ENCODE measurements at places on chromosomes 5 and 9. TPM values are rescaled to one million over a fixed set of nuclear protein-coding genes. Genes with fewer than 3 reads are reported as not detected.

Gene LCN9
- not detected for total RNA-seq

Gene SCAI
- total RNA-seq = 6.4 TPM

Gene PHPT1
- 151 TPM for total RNA-seq

Gene WDR38
- total RNA-seq = not detected

DNA sequence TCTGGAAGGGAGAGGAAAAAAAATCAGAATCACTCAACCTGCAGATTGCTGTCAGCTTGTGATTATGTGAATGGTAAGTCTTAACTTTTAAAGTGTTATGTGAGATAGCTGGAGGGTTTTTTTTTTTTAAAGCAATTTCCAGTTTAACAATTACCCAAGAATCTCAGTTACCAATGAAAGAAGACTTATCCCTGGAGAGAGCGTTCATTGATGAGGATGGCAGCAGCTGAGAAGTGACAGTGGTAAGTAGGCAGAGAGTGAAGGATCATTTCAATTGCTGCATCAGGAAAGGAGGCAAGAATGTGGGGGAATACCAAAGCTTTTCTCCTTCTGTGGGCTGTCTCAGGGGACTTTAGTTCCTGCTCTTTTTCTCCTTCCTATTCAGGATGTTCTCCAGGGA lies 370.2 kb upstream of the C9orf72 start:
- no peak for DNase-seq

- peak; percentile 5 for DNase-seq
Observed at GRCh38 chr9:20524776-20525175, 97.5 kb downstream of the MLLT3 start.

DNA sequence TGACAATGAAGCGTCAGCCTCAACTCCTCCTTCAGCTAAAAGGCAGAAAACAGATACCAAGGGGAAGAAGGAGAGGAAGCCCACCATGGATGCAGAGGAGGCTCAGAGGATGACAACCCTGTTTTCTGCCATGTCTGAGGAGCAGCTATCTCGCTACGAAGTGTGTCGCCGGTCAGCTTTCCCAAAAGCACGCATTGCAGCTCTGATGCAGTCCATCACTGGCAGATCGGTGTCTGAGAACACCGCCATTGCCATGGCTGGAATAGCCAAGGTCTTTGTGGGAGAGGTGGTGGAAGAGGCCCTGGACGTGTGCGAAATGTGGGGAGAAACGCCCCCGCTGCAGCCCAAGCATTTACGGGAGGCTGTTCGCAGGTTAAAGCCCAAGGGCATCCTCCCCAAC lies 968 bp downstream of the TAF11L11 start:
- no peak for DNase-seq

DNA sequence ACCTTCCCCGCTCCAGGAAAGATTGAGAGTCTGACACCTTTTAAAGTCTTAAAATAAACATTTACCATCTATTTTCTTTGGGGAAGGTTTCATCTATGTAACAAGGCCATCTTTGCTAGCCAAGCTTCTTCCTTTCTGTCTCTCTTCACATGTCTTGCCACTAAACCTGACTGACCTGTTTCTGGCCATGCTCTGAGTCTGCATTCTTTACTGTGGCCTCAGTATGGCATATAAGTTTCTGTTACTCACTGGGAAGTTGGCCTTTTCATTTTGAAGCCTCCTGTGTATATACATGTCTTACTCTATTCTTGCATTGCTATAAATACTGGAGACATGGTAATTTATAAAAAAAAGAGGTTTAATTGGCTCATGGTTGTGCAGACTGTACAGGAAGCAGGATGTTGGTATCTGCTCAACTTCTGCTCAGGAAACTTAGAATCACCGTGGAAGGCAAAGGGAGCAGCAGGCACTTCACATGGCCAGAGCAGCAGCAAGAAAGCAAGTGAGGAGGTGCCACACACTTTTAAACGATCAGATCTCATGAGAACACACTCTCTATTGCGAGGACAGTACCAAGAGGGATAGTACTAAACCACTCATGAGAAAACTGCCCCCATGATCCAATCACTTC lies 48.1 kb downstream of the KCNV2 start:
- DNase-seq = no peak

DNA sequence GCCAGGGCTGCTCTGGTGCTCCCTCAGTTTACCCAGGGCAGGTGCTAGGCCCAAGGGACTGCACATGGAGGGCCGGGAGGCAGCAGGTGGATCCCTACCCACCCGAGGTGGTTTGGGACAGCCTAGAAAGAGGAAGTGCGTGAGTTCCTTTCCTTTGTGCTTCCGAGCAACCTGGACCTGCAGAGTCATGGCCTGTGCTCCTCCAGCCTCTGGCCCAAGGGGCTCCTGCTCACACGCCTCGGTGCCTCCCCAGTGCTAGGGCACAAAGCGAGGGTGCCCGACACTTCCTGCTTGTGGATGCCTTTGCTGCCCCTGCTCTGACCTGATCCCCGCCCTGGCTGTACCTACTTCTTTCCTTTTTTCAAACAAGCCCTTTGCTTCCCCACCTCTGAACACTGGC lies 79.3 kb downstream of the RXRA start:
- no peak for DNase-seq

- DNase-seq = no peak
Observed at GRCh38 chr5:175195698-175196656, 248.0 kb downstream of the DRD1 start.

DNA sequence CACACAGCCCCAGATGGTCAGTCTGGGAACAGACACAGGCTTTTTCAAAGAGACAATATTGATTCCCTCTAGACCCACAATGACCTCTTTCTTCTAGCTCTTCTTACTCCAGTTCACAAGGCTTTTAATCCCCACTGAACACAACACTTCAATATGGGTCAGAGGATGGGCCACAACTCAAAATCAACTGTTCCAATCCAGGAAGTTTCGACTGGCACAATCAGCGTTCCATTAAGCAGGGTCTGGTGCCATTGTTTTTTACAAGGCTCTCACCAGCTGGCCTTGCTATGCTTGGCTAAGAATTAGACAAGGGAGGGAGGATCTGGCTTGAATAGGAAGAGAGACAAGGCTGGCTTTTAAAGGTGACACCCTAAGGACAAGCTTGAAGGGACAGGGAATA lies 199.4 kb upstream of the SLC24A2 start:
- DNase-seq = no peak

DNA sequence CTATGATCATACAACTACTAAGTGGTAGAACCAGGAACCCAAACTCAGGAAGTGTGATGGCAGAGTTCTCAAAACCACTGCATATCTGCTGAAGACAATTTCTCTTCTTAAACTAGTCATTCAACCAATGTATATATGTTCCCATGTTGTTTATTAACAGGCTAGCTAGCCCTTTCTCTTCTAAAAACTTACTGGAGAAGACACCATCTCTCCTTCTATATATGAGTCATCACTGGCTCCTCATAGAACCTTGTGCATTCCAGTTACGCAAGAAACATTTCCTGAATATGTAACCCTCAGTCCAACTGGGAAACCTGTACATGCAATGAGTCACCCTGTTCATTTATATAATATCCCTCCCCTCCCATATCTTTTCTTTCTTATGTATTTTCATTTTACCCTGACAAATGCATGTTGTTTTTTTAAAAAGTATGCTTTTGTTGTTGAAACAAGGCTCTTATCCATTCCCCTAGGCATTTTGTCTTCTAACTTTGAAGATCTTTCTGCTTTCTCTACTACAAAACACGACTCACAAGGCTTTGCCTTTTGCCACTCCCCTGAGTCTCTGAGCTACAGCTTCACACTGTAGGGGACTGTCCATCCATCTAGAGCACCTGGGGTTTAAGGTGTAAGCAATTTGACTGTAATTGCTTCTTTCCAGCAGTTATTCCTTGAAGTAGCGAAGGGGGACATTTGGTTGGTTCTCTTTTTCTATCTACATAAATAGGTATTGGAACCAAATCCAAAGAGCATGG lies 119.5 kb downstream of the ANXA1 start:
- DNase-seq = peak; percentile 74

DNA sequence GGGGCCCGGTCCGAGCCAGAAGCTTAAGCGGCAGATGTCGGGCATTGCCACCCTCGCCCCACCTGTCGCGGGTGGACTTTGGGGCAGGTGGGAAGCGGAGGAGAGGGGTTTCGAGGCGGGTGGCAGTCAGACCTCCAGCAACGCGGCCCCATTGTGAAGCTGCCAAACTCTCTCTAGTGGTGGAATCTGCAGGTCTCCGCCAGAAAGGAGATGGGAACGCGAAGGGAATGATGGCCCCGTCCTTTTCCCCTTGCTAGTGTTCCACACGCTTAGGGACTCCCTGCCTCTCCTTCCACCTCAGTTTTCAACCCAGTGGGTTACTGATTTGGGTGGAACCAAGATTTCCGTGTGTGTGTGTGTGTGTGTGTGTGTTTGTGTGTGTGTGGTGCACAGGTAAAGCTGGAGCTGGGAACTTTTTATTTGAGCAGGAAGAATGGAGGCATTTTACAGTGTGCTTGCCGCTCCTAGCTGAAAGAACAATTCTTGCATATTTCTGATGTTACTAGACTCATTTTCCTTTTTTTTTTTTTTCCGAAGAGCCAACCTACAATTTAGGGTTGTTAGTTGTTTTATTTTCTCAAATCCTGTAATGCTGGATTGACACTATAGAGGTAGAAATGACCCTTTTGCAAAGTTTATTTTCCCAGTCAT lies 1.3 kb downstream of the MACIR start:
- peak; percentile 41 for DNase-seq

- DNase-seq = no peak
Observed at GRCh38 chr5:171614971-171615653, 170.5 kb upstream of the SMIM23 start.

DNA sequence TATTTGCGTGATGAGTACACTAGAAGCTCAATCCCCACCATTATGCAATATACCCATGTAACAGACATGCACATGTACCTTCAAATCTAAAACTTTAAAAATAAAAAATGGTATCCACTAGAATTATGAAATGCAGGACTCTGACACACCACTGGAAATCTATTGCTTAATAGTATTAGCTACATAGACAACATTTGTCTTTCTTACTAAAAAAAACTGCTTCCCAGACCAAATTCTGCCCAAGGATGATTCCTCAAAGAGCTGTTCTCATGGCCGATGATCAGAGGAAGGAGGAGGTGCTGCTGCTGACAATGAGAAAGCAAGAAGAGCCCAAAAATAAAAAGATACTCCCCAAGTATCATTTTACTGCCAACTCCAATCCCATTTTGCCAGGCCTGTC lies 67.2 kb downstream of the TTC39B start:
- DNase-seq = no peak

DNA sequence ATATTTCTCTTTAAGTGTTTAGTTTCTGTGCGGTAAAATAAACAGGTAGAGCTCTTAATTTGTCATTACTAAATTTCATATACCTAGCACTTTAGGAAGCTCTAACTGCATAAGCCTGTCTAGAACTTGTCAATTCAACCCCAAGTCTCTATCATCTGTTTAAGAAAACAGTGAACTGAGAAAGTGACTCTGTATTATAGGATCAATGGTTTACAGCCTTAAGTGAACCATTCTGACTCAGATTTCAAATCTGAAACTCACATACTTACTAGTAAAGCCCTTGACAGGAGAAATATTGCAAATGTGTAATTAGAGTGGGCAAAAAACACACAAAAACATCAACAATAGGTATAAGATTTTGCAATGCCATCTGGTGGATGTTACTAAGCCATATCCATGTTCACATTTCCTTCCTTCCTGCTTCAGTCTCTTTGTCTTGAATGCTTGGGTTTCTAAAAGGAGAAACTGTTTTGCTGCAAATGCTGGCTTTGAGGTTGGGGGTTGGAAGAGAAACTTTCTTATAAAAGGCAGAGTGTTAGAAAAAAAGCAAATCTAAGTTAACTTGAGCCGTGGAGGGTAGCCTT lies 101.8 kb downstream of the DOCK8 start:
- DNase-seq = no peak

DNA sequence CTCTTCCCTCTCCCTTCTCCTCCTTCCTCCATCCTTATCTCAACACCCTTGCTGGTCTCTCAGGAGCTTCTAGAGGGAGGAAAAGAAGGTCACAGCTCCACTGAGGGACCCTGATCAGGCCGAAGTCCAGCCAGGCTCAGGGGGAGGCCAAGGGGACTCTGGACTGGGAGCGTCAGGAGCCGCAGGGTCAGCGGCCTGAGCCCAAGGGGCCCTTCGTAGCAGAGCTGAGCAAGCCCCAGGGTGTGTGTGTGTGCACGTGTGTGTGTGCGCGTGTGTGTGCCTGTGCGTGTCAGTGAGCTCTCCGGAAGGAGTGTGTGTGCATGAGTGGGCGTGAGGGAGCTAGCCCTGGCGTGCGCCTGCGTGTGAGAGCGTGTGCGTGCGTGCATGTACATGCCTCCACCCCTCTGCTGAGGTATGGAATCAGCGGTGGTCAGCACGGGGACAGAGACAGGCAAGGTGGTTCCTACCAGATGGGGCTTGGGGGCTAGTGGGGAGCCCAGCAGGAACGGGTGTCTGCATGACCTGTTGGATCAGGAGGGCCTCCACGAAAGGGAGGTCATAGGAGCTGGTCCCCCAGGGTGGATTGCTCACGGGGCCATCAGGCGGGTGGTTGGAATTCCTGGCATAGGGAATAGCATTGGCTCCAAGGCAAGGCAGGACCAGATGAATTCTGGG lies 10.0 kb upstream of the AGPAT2 start:
- no peak for DNase-seq

DNA sequence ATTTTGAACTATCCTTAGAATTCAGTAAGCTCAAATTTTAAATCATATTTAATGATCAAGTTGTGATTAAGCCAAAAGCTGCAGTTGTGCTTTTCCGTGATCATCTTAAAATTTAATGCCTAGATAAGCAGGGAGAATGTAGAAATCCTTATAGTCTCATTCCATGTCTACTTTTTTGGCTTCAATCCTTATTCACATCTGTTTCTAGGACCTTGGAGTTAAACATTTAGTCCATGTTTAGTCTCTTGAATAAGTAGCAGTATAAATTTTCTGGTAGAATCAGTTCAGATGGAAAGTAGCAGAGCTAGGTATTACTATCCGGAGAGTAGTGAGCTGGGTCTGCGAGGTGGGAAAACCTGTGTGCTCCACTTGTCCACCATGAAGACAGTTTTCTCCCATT lies 59.3 kb upstream of the RIOK2 start:
- no peak for DNase-seq

- no peak for DNase-seq
Observed at GRCh38 chr5:119363936-119364335, 8.1 kb downstream of the TNFAIP8 start.

DNA sequence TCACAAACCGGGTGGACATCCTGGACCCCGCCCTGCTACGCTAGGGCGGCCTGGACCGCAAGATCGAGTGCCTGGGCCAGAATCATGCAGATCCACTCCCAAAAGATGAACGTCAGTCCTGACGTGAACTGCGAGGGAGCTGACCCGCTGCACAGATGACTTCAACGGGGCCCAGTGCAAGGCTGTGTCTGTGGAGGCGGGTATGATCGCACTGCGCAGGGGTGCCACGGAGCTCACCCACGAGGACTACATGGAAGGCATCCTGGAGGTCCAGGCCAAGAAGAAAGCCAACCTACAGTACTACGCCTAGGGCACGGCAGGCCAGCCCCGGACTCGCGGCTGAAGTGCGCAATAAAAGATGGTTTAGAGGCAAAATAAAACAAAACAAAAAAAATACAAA lies 5.2 kb downstream of the SAXO1 start:
- no peak for DNase-seq

- DNase-seq = no peak
Observed at GRCh38 chr5:126926187-126926586, 104.2 kb downstream of the MARCHF3 start.

DNA sequence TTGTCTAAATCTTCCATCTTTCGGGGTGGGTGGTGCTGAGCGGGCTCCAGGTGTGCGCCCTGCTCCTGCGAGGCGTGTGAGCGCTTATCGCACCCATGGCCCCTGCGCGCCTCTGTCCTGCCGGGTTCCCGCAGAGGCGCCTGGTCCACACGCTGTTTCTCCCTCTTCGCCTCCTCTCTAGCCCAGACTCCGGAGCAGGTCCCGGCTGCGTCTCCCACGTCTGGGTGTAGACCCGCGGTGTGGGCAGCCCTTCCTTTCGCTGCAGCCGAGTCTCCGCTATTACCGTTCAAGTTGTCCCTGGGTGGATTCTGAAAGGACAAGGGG lies 40.5 kb upstream of the PLEKHG4B start:
- DNase-seq = no peak
